ENCODE measurements at places on chromosomes 6 and 20.

DNA sequence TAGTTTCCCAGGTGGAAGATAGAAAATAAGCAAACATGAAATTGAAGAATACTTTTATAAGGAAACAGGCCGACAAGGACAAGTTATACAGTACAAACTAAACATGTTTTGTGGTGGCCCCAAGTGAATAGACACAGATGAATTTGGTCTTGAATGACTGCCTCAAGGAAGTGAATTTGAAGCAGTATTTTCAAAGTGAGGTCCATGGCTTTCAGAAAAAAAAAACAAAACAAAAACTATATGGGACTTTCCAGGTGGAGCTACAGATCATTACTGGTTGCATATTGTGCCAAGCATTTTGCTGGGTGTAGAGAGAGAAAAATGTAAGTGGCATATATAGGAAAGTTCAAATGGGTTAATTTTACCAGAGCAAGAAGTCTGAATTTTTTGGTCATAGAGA, 68.8 kb downstream of the CYB5R4 start:
- no peak for DNase-seq

DNA sequence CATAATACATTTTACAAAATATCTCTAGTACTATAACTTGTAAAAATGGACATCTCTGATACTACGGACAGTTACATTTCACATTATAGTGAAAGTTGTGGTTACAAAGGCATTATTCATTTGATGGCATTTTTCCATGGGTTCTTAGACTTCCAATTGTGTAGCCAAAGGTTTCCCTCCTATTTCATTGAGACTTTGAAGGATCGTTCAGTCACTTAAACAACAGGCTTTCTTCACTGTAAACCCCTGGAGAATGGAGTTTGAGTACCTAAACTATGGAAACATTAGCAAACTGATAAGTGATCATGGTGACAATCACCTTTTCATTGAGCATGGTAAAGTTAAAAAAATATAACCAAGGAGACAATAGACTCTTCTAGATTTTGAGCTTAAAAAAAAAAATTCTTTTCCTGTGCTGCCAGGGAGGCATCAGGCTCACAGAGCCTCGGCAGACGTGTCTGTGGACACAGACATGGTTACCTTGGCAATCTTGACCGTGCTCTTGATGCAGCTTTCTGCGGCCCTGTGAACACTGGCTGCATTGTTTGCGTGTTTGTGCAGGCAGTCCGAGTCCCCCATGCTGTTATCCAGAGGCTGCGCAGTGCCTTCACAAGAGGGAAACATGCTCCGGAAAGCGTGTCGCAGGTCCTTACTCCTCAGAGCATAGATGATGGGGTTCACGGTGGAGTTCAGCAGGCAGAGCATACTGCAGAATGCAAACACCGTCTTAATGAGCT, 22.6 kb downstream of the CNR1 start:
- no peak for DNase-seq

- no peak for DNase-seq
Observed at GRCh38 chr6:1679031-1679687, 69.4 kb downstream of the FOXC1 start.

GRCh38 chr20:21681922-21682318, 23.5 kb upstream of the PAX1 start:
- DNase-seq, result no peak

- DNase-seq, result no peak
Observed at GRCh38 chr6:8939615-8940014, 504.3 kb upstream of the SLC35B3 start.

DNA sequence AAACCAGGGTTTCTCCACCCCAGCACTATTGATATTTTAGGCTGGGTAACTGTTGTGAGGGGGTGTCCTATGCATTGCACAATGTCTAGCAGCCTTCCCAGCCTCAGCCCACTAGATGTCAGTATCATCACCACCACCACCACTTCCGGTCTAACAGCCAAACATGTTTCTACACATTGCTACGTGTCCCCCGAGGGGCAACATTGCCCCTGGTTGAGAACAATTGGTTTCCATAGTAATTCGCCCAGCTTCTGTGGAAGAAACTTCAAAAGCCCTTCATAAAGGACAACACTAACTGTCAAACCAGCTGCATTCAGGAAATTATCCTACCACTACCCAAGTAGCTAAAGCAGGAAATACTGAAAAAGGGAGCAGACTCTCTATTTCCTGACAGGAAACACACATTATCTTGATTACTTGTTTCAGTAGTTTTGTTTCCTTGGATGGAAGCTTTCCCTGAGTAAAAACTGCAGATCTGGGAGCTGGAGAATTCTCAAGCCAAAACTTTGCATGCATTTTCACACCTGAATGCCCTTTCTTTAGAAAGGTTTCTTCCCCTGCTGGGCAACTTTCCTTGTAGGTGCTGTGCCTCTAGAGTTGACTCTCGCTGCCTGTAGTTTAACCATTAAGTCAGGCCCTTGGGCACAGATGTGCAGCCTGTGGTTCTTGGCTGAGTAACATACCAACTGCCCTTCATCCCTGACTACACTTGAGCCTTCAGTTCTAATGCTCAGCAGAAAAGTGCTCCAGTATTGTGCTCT, 23.6 kb downstream of the PKHD1 start:
- DNase-seq, result peak; percentile 66

DNA sequence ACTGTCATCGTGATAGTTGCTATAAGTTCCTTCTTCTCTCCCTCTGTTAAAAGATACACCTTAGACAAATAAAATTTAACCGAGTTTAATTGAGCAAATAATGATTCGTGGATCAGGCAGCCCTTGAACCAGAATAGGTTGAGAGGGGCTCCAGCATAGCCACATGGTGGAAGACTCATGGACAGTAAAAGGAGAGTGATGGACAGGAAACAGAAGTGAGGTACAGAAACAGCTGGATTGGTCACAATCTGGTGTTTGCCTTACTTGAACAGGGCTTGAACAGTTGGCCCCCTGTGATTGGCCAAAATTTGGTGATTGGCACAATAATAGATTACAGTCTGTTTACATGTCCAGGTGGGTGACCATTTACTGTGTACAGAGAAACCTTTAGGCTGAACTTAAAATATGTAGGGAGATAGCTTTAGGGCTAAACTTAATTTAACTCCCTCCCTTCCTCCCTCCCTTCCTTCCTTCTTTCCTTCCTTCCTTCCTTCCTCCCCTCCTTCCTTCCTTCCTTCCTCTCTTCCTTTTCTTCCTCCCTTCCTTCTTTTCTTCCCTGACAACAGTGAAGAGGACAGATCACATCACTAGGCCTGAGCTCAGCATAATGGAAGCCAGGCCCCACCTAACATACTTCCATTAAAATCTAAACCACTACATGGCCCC, 531.8 kb upstream of the JARID2 start:
- no peak for DNase-seq

GRCh38 chr6:31266567-31267360, 5.1 kb downstream of the HLA-C start:
- DNase-seq, result peak; percentile 42

GRCh38 chr6:42049116-42049809, 1.1 kb upstream of the TAF8 start:
- DNase-seq, result no peak

- DNase-seq, result no peak
Observed at GRCh38 chr6:37243131-37243815, 14.3 kb upstream of the TBC1D22B start.

- no peak for DNase-seq
Observed at GRCh38 chr6:164663634-164664033, 645.8 kb downstream of the C6orf118 start.

GRCh38 chr6:111858347-111858746, 14.9 kb downstream of the FYN start:
- no peak for DNase-seq

- peak; percentile 88 for DNase-seq
Observed at GRCh38 chr6:14857501-14857900, 388.4 kb upstream of the JARID2 start.

Measured in CD4-positive, alpha-beta T cell treated with Interleukin-21 for 1 hour (primary cell).